ENCODE measurements at places on chromosomes 7 and 10.

DNA sequence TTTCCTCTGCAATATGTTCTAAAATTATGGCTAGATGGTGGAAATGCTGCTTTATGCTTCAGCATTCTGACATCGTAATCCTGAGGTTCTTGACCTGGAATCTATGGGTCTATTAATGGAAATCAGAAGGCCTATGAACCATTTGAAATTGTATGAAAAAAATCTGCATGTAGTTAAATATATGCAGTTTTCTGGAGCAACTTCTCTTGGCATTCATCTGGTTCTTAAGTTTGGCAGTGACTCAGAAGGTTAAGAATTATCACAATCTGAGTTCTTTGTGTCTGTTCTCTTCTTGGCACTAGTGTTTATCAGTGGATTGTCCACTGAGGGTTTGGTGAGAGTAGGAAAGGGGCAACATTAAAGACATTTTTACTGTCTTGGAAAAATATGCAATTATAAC lies 71.1 kb upstream of the FZD1 start:
- DNase-seq = peak; percentile 57

GRCh38 chr10:124003871-124004662 lies 89.3 kb downstream of the CHST15 start:
- DNase-seq = no peak

- DNase-seq = no peak
Observed at GRCh38 chr7:82438521-82438920, 5.1 kb downstream of the CACNA2D1 start.

DNA sequence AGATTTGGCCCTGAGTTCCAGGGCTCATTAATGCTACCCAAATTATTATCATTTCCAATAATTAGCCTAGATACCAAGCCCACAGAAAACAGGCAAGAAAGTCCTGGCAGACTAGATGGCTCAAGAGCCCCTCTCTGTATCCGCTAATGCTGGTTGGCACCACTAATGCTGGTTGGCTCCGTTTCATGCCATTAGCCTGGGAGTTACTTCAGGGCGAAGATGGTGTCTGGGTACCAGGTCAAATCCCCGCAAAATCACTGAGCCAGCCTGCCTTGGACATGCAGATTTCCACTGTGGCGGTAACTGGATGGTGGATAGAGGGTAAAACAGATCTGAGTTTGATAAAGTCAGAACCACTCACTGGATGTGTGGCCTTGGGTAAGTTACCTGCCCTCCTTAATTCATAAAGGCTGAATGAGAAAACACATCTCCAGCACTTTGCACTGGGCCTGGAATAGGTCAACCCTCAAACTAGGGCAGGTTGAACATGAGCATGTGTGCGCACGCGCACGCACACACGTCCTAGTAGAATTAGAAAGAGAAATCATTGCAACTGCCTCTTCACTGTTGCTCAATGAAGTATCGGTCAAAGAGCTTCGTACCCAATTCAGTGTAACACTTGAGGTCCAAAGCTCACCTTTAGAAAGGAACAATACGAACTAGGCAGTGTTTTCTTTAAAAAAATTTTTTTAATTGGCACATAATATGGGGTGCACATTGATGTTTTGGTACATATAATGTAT lies 91.5 kb downstream of the PRPF18 start:
- no peak for DNase-seq

DNA sequence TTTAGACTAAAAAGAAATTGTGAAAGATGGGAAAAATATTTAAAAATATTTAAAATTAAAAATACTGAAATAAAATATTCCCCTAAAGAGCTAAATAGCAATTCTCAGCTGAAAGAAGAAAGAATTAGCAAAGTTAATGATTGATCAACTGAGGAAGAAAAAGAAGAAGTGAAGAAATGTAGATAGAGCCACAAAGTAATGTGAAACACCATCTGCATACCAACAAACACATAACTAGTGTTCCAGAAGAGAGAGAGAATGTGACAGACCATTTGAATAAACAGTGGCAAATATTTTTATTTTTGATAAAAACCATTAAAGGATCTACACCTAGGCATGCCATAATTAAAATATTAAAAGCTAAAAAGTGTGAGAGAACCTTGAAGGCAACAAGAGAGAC lies 784.5 kb upstream of the ZWINT start:
- no peak for DNase-seq

DNA sequence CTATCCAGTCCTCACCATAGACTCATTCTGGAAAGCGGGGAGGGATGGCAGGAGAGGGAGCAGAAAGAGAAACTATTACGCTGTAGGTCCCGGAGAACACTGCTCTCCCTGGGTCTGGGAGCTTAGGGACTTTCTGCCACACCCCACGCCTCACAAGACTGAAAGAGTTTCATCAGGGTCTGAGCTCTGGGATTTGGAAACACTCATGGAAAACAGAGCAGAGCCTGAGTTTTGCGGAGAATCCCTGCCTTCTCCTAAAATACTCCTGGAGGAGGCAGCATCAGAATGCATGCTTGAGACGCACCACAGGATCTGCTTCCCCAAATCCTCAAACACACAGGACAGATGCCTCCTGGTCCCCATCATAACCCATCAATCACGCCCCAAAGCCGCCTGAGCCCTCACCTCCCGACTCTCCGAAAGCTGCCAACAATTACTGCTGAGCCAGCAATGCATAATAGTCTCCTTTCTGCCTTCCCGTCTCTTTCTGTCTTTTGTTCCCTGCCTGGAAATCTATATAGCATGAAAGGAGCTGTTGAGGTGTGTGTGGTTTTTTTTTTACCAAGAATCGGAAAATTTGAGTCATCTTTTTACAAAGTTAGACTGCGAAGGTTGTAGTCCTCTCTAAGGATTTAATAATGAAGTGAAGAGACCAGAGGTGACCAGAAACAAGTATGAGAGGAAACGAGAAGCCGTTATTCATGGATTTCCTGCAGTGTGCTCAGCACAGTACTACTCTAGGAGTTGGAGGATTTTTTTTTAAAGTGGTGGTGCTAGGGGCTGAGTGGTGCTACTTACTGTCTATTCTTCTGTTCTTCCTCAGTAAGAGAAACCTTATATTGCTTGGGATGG lies 37.7 kb downstream of the ASB13 start:
- peak; percentile 42 for DNase-seq

DNA sequence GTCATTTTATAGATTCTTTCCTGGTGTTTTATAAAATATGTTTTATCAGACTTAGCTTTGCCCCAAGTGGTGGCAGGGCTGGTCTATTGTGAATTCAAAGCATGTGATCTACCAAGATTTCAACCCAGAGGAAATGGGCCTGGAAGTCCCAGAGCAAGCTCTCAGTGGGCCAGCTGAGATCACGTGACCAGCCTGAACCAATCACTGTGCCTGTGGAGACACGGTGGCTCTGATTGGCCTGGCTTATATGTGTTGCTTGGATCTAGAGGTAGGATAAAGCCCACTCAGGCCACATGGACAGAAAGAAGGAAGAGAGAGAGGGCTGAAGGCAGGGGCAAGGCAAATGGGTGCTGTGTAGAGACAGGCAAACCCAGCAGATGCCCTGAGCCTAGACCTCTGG lies 65.5 kb upstream of the GATA3 start:
- no peak for DNase-seq

- DNase-seq = no peak
Observed at GRCh38 chr7:123355576-123356190, 155.9 kb upstream of the SLC13A1 start.

- DNase-seq = no peak
Observed at GRCh38 chr10:91146146-91146545, 74.3 kb upstream of the PCGF5 start.

DNA sequence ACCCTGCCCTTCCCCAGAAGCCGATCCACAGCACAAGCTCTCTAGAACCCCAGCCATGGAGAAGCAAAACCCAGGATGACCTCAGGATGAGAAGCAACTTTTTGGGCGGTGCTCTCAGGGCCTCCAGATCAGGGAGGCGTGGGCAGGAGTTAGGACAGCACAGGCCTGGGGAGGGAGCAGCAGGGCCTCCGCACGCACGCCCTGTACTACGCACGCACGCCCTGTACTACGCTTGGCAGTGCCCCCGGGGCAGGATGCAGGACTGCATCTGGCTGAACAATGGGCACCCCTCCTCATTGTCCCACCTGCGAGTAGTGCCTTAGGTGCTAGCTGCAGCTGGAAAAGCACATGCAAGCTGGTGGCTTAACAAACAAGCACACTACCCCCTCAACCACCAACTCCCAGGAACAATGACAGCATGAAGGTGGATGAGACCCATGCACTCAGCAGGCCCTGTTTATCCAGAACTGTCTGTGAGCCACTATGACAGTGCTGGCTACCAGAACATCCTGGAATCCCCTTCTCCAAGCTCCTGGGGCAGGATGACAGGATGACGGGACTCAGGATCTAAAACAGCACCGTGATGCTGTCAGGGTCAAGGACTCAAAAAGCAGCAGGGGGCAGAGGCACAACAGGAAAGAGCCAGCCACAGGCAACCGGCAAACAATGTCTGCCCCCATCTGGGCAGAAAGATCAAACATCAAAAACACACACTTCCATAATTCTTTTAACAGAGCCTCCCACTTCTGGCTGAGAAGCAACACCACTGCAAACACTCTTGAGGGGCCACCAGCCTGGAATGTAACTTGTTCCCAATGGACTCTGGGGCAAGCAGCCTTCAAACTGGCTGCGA lies 11.8 kb downstream of the PODXL start:
- peak; percentile 70 for DNase-seq

DNA sequence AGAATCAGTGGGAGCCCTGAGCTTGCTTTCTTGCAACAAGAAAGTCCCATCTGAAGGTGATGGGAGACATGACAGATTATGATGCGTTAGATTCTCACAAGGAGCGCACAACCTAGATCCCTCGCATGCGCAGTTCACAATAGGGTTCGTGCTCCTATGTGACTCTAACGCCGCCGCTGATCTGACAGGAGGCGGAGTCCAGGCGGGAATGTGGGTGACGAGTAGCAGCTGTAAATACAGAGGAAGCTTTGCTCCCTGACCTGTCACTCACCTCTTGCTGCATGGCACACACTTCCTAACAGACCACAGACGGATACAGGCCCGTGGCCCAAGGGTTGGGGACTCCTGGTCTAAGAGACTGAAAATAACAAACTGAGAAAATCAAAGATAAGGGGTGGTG lies 1163.4 kb upstream of the AUTS2 start:
- no peak for DNase-seq
